ENCODE measurements at places on chromosomes 13 and 19. TPM values are rescaled to one million over a fixed set of nuclear protein-coding genes. Genes with fewer than 3 reads are reported as not detected.

GRCh38 chr19:33064792-33065550 lies at the start of gene RHPN2:
Gene RHPN2, minus strand, starts transcription at chr19:33064888. Its CDS starts 36 bp downstream, at chr19:33064852.
- peak; percentile 88 for DNase-seq

- no peak for DNase-seq
Observed at GRCh38 chr19:16625163-16625958, 2.6 kb downstream of the MED26 start.

- peak; percentile 53 for DNase-seq
Observed at GRCh38 chr19:55441692-55442321, 1.3 kb downstream of the SHISA7 start.

DNA sequence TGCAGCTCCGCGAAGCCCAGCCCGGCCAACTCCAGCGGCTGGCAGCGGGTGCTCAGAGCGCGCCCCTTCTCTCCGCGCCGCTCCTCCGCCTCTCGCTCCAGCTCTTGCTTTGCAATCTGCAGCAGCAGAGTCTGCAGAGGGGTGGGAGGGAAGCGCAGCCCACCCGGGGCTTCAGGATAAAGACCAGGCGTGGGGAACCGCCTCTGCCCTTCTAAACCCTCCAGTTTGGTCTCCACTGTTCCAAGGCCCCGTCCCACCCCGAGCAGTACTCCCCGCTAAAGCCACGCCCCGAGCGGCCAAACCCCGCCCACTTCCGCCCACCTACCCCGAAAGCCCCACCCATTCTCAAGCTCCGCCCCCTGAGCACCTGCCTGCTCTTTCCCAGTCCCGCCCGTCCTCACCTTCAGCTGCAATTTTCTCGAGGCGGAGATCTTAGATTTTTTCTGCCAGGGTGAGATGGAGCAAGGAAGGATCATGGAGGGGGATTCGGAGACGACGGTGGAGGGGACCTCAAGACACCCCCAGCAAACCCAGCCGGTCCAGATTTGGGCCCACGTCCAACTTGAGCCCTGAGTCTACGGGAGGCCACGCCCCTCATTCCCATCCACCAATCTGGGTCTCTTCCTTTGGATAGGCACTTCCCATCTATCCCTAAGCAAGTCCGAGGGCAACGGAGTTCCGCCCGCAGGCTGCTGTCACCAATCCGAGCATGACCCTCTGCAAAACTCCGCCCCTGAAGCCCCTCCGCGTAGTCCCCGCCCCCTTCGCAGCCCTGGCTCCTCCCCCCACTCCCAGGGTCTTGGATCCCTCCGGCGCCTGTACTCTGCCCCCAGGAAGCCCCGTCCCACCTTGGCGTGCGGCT lies 1.1 kb downstream of the TNNI3 start:
- DNase-seq: peak; percentile 61

DNA sequence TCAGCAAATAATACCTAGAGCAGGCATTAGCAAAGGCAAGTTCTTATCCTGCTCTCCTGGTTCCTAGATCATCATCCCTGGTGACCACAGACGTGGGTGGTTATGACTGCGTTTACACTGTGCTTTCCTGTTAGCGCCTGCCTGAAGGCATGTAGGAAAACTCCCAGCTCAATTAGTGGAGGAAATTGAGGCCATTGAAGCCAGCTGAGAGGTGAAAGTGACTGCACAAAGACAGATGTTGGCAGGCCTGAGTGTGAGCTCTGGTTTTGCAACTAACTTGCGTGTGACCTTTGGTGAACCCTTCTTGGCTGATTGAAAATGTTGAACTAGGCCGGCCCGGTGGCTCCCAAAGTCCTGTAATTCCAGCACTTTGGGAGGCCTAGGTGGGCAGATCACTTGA lies 17.5 kb upstream of the NWD1 start:
- peak; percentile 41 for DNase-seq

The ATCAY gene
- not detected for total RNA-seq

DNA sequence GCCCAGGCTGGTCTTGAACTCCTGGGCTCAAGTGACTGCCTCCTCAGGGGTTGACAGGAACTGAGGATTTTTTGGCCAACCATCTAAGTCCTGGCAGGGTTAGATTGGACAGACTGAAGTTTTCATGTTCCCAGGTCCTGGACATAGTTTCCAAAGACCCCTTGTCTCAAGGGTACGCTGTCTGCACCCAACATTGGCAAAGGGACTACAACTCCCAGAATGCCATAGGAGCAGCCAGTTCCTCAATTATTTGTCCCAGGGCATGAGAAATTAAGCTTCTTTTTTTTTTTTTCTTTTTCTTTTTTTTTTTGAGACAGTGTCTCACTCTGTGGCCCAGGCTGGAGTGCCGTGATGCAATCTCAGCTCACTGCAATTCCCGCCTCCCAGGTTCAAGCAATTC lies 6.9 kb downstream of the GYS1 start:
- DNase-seq: no peak

DNA sequence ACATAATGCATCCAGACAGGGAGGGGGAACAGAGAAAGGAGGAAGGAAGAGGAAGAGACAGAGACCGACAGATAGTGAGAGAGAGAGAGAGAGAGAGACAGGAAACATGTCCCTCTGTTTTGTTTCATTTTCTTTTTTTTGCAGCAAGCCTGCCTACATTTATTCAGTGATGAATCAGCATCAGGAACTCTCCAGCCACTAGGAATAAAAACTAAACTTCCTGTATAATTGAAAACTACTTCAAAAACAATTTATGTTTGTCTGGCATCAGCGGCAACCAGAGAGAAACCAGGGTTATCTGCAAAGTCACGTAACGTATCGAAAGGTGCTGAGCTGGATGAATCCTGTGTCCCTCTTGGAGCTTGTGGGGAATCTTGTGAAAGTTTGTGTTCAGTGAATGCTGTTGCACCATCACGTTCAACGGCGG lies 148.6 kb upstream of the SOX21 start:
- no peak for DNase-seq
